ENCODE measurements at places on chromosomes 6 and 20.

DNA sequence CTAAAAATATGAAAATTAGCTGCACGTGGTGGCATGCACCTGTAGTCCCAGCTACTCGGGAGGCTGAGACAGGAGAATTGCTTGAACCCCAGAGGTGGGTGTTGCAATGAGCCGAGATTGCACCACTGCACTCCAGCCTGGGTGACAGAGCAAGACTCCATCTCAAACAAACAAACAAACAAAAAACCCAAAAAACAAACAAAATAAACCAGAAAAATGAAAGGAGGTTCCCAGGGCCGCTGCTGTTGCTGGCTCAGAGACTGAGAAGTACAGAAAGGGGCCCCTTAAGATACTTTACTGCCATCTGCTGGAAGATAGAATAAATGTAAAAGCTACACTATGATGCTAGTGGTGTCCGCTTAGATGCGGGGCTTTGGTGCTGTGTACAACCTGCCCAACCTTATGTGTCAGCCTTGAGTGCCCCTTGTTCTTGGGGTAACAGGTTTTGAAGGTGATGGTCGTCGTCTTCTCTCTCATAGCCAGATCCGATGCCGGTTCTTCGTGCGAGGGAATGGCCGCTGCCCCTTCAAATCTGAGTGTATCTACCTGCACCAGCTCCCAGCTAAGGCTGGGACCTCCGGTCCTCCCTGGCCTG is 2.8 kb upstream of the FANCE start:
- DNase-seq, result no peak

- no peak for DNase-seq
These were observed 32.0 kb downstream of the POM121L2 start for GRCh38 chr6:27280064-27280539.

DNA sequence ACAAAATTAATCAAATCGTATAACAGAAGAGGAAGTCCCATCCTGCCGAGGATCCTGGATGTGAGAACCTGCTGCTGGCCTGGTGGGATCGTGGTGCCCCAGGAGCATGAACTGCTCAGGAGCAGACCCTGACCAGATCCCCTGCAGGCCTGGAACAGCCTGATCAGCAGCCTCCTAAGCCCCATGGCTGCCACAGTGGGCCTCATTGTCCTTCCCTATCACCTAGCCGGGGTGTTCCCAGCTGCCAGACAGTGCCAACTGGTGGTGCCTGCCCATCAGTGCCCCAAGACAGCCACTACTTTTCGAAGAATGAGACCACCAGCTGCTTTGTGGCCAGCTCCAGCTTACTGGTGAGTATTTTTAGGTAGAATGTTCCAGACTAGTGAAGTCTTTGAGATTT is 19.6 kb upstream of the MAS1L start:
- DNase-seq, result no peak

- DNase-seq, result peak; percentile 7
These were observed 216.7 kb downstream of the ZDHHC14 start for GRCh38 chr6:157597461-157598312.

DNA sequence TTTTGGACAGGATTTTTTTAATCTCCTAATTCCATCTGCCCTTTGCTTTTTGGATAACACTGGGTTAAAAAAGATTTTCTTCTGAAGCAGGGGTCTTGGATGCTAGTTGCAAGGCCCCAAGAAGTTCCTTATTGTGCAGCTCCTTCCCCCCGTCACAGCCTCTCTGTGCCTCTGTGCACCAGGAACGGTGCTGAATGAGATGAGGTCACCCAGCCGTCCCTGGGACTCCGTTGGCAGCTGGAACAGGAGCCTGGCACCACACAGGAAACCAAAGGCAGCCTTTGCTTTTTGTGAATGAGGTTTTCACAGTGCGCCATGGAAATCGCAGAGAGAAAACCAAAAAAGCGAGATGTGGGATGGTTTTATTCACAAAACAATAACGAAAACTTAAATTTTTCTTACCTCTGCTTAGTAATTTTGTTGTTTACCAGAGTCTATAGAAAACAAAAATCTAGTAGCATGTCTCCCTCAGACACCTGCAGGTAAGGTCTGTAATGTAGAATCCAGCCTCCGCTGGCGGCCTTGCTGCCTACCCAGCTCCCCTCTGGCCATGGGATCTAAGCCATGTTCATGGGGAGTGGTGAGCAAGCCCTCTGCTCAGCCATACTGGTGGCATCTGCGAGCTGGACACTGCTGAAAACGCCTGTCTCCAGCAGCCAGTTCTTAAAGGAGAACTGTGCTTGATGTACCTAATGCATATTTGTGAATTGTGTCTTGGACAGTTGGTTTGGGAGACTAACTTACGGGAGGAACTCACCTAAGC is 40.4 kb upstream of the SYNJ2 start:
- no peak for DNase-seq

DNA sequence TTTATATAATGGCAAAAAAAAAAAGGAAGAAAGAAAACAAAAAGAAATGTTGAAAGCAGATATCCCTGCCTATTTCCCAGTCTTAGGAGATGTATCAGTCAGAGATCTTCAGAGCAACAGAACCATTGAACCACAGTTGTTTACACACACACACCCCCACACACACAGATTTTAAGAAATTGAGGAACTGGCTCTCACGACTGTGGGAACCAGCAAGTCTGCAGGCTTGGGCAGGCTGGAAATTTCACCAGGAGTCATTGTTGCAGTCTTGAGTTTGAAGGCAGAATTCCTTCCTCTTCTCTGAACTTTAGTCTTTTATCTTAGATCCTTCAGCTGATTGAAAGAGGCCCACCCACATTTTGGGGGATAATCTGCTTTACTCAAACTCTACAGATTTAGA is 380.9 kb downstream of the CDKAL1 start:
- no peak for DNase-seq

DNA sequence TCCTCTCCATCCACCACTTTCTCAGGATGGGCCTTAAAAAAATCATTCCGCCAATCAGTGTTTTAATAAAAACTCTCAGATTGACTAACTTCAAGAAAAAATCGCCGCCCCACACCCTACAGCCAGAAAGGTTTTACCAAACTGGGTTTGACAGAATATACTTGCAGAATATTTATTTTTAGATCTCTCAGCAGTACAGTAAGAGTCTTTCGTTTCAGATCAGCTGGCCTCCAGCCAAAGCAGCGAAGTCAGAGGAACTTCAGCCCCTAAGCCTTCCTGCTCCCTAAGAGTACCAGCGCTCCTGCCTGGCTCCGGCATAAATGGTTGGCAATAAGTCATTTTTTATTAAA is 24.7 kb downstream of the TBC1D7 start:
- DNase-seq, result no peak

DNA sequence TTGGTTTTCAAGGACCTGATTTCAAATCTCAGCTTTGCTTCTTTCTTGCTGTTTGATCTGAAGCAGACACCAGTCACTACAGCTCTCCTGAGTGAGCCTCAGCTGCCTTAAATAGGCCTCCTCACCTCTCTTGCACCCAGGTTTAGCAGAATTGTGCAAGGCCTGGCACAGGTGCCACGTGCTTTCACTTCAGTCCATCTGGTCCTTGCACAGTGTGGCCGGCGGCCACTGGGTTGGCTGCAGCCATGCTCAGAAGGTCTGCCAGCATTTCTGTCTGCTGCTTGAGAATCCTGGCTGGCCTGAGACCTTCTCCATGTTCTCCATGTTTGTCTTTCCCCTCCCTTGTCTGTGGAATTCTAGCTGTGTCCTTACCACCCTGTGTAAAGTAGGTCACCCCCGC is 14.5 kb upstream of the DAAM2 start:
- DNase-seq, result no peak

DNA sequence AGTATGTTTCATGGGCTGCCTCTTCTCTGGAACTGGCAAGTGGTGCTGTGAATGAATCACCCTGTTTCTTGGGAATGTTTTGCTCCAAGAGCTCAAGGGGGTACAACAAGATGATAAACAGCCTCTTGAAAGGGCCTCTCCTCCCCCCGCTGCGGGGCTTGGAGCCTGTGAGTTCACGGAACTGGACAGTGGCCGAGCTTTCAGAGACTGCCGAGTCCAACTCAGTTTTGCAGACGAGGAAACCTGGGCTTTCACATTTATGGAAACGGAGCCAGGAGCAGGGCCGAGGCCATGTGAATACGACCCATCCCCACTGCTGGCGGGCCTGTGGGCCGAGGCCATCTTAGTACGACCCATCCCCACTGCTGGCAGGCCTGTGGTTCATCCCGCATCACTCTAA is 18.2 kb upstream of the SRC start:
- DNase-seq, result no peak

- DNase-seq, result no peak
These were observed 2.7 kb downstream of the BMP2 start for GRCh38 chr20:6769903-6770785.

DNA sequence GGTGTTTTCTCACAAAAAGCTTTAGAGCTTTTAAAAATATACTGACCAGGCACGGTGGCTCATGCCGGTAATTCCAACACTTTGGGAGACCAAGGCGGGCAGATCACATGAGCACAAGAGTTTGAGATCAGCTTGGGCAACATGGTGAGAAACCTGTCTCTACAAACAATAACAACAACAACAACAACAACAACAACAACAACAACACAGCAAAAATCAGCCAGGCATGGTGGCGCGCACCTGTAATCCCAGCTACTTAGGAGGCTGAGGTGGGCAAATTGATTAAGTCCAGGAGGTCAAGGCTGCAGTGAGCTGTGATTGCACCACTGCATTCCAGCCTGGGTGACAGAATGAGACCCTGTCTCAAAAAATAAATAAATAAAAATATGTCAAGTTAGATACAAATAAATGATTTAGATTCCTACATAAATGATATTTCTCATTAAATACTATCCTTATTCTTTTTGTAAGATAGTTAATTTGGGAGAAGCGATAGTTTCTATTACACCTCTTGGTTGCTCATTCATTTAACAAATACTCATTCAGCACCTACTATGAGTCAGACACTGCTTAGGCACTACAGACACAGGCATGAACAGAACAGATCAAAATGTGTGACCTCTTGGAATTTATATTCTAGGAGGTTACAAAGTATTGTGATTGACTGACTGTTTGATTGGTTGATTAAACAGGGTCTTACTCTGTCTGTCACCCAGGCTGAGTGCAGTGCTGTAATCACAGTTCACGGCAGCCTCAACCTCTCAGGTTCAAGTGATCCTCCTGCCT is 83.5 kb upstream of the BEND3 start:
- DNase-seq, result no peak

GRCh38 chr20:43824309-43825050 is 90.2 kb upstream of the TOX2 start:
- no peak for DNase-seq

DNA sequence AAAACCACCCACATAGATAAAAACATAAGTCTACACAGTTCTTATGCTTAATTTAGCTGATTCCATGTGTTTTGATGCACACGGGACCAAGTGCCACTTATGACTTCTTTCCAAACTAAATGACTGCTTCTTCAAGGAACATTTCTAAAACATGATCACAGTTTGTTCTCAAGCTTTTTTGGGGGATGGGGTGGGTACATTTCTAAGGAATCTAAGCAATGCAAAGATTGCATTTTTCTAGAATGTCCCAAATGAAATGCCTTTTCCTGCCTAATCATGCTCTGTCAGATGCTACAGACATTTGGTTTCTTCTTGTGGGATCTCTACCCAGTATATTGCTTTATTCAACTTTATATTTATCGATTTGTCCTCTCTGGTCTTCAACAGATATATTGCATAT is 496.8 kb upstream of the JAG1 start:
- DNase-seq, result no peak

DNA sequence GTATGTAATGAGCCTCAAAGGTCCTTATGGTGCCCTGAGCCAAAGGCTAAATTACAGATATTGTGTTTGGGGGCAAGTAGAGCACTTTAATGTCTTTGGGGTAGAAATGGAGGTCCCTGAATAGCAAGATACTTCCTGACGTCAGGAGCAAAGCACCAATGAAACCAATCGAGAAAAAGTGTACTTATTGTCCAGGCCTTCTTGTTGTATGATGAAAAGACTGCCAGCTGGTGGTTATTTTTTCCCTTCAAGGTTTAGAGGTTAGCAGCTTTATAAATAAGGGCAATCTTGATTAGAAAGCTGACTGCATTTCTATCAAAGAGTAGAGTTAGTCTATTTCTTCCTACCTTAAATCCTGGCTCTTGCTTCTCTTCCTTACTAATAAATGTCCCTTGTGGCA is 76.1 kb upstream of the HSF2 start:
- DNase-seq, result no peak

DNA sequence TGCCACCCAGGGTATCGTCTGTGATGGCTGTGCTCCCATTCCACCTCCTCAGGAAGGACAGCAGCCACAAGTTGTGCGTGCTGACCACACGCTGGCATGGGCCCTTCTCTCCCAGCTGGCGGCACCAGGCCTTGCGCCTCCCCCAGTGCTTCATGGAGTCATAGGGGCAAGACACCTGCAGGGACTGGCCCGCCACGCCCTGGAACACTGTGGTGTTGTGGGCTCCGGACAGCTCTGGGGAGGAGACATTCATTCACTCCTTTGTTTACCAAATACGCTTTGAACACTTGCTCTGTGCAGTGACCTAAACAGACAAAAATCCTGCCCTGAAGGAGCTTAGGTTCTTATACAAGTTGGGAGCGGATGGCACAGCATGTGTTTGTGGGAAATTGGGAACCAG is 1.5 kb downstream of the TREM2 start:
- no peak for DNase-seq

- DNase-seq, result no peak
These were observed 205.4 kb downstream of the ZFAND3 start for GRCh38 chr6:38024908-38025307.

- DNase-seq, result no peak
These were observed 96.0 kb downstream of the INSM1 start for GRCh38 chr20:20463933-20464374.

DNA sequence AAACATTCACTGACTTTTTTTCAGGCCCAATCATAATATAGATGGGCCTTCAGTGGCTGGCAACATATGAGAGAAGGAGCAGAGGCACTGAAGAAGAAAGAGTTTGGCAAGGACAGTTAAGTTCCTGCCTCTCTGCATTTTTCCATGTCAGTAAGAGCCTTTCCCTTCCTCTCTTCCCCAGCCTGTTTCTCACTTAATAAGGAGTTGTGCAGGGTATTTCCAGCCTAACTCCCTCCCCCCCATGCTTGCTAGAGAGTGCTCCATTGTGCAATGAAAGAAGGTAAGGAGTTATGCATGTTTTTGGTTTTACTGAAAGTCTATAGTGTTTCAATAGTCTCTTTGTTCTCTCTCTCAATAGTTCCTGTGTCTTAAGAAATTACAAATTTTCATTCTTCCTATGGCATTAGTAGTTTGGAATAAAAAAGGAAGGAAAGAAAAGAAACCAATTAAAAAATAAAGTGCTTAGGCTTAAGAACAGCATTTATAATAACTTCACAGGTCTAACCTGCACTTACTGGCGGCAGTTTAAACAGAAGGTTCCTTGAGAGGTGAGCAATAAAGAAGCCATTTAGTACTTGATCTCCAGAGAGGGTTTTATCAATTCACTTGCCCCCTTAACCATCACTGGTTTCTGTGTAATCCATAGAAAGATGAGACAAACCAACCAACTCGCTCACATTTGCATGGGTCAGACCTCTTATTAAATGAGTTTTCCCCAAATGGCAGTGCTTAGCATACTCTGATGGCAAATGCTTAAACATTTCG is 251.1 kb downstream of the PTPRT start:
- no peak for DNase-seq

DNA sequence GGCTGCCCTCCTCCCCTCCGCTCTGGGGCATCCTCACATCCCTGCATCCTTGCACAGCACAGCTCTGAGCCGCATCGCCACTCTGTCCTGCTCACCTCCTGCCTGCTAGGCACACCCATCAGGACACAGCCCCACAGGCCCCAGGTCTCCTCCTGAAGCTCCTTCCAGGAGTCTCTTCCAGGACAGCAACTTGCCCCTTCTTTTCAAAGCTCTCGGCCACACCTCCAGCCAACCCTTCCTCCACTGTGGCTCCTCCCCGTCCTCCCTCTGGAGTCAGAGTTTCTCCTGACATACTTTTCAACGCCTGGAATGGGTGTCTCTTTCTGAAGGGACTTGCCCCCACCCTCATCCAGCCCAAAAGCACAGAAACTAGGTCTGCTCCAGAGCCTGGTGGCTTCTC is 77.3 kb downstream of the SLC23A2 start:
- DNase-seq, result no peak
